ENCODE measurements at places on chromosomes 6 and 20.

DNA sequence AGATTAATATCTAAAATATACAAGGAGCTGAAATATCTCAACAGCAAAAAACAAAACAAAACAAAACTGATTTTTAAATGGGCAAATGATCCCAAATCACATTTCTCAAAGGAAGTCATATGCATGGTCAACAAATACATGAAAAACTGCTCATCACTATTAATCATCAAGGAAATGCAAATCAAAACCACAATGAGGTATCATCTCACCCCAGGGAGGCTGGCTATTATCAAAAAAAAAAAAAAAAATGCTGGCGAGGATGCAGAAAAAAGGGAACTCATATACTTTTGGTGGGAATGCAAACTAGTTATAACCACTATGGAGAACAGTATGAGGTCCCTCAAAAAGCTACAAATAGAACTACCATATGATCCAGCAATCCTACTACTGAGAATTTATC, 34.6 kb downstream of the REPS1 start:
- no peak for DNase-seq

DNA sequence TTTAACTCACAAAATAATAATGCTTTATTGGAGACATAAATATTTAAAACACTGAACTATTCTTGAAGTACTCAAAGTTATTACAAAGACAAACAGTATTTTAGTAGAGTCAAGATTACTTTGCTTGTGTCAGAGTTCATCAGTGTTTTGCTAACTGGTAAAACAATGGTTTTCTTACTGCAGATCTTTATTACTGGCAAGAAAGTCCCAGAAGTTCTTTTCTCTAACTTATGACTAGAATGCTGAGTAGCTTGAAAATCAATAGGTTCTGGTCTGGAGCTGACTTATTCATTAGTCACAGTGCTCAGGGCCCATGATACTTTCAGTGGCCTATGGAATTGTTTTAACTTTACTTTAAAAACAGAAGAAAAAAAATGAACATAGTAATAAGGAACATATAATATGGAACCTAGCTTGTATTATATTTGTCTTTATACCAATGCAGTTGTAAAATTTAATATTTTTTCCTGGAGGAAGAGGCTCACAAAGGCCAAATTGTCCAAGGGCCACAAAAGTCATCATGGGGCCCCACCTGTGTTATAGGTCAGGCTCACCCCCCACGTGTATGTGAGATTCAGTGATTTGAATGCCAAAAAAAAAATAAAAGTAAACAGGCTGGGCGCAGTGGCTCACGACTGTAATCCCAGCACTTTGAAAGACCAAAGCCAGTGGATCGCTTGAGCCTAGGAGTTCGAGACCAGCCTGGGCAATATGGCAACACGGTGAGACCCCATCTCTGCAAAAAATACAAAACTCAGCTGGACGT, 53.3 kb downstream of the PLEKHG1 start:
- no peak for DNase-seq

- no peak for DNase-seq
Observed at GRCh38 chr6:106300944-106301343, 24.6 kb downstream of the ATG5 start.

GRCh38 chr20:23231561-23232218, 118.9 kb upstream of the NXT1 start:
- DNase-seq: no peak

DNA sequence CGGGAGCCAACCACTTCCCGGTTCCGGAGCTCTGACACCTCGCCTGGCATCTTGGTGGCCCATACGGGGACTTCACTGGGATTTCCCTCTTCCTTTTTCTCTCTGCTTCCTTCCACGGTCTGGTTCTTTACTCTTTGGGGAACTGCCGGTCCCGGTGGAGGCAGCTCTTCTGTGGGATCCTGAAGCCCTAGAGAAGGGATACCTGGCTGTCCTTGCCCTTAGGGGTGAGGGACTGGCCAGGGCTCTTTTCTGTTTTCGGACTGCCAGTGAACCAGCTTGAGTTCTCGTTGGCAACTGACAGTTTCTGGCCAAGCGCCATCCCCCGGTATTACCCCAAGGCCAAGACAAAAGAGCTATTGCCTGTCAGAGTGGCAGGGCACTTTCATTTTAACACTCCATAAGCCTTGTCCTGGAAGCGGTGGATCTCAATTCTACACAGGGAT, 880 bp upstream of the CPXM1 start:
- DNase-seq: peak; percentile 31

GRCh38 chr6:1770435-1770843, 160.7 kb downstream of the FOXC1 start:
- DNase-seq: no peak

GRCh38 chr6:117908246-117909068, 1.4 kb downstream of the SLC35F1 start:
- peak; percentile 52 for DNase-seq

GRCh38 chr20:24109008-24109407, 120.4 kb upstream of the GGTLC1 start:
- DNase-seq: peak; percentile 32

DNA sequence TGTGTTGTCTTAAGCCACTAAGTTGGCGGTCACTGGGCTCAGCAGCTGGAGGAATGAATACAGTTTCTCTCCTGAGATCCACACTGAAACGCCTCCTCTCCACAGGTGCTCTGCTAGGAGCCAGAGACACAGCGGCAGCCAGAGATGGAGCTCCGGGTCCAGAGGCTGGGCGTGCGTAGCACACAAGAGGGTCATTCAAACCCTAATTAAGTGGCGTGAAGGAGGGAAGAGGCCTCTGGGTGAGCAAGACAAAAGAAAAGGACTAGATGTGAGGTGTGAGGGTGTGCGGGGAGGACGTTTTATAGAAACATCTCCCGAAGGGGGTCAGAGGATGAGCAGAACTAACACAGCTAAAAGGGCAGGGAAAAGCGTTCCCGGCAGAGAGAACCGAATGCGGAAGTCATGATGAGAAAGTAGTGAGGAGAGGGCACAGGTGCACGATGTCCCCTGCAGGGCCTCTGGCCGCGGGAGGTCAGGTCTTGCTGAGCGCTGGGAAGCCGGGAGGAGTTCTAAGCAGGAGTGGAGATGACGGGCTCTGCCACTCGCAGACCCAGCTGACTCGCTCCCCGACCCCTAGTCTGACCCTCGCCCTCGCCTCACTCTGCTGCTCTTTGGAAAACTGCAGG, 54.4 kb downstream of the BMP7 start:
- no peak for DNase-seq

GRCh38 chr6:70234561-70235236, 68.2 kb downstream of the COL9A1 start:
- no peak for DNase-seq

- DNase-seq: no peak
Observed at GRCh38 chr6:148611213-148611612, 135.6 kb upstream of the UST start.

DNA sequence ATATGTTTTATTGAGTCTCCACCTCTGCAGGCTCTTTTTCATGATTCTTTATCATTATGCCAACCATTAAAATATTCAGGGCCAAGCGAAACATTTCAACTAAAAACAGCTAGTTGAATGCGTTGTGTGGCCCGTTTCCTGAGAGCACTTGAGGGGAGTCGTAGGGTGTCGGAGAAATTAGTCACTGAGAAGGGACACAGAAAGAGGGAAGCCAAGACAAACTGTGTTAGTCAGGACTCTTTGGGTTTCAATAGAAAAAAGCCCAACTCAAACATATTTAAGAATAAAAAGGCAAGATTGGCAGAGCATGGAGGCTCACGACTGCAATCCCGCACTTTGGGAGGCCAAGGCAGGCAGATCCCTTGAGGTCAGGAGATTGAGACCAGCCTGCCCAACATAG, 58.9 kb downstream of the MAFB start:
- no peak for DNase-seq

GRCh38 chr20:7207186-7207798, 439.8 kb downstream of the BMP2 start:
- no peak for DNase-seq
